Tibial nerve (tissue), 4 donors: ENCODE measurements at places on chromosomes 5 and 9. TPM values are rescaled to one million over a fixed set of nuclear protein-coding genes. Genes with fewer than 3 reads are reported as not detected.

The QRFP gene
- total RNA-seq, result not detected

DNA sequence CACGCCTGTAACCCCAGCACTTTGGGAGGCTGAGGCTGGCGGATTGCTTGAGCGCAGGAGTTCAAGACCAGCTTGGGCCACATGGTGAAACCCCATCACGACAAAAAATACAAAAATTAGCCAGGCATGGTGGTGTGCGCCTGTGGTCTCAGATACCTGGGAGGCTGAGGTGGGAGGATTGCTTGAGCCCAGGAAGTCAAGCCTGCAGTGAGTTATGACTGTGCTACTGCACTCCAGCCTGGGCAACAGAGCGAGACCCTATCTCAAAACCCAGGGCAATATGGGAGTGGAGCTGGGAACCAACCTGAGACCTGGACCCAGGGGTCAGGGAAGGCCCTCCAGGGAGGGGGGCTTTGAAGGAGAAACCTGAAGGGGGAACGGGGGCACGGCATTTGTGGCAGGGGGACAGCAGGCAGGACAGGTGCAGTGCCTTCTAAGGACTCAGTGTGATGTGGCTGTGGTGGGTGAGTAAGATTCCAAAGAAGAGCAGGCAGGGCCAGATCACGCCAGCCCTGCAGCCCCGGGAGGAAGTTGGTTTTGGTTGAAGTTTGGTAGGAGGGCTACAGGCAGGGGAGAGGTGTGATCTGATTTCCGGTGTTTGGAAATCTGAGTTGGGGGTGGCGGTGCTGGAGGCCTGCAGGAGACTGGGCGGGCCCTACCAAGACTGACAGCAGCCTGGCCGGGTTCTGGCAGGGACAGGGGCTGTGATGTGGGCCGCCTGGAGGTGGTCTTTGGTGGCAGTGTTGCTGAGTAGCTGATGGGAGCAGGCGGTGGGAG lies 46.2 kb downstream of the NTNG2 start:
- no peaks in the 10 kb centered on the region for H3K36me3 ChIP-seq
- no peaks in the 10 kb centered on the region for H3K27me3 ChIP-seq
- no peak overlapping the region for H3K27ac ChIP-seq

GRCh38 chr9:111501648-111502047 lies 17.5 kb upstream of the ECPAS start:
- H3K4me3 ChIP-seq, result no peak overlapping the region
- H3K4me1 ChIP-seq, result no peaks in the 10 kb centered on the region
- no peak for DNase-seq

The CDH9 gene
- total RNA-seq, result not detected

GRCh38 chr9:970151-970996 lies 6.1 kb upstream of the DMRT3 start:
- no peak overlapping the region for H3K27ac ChIP-seq
- H3K36me3 ChIP-seq, result no peaks in the 10 kb centered on the region
- H3K4me1 ChIP-seq, result peaks cover 55% of the 10 kb centered on the region
- peaks cover 100% of the 10 kb centered on the region for H3K27me3 ChIP-seq

GRCh38 chr9:95505072-95505716 lies 11.6 kb downstream of the PTCH1 start:
- peak overlapping the region; percentile 29 for H3K4me3 ChIP-seq
- no peak for DNase-seq
- peak overlapping the region; percentile 57 for H3K27ac ChIP-seq
- peaks cover 4% of the 10 kb centered on the region for H3K4me1 ChIP-seq

- no peak for DNase-seq
- no peaks in the 10 kb centered on the region for H3K27me3 ChIP-seq
- H3K4me1 ChIP-seq, result peaks cover 82% of the 10 kb centered on the region
- no peak overlapping the region for H3K4me3 ChIP-seq
These were observed 62.9 kb upstream of the STXBP1 start for GRCh38 chr9:127549218-127549617.

The PDE4D gene
- 66.3 TPM for total RNA-seq

DNA sequence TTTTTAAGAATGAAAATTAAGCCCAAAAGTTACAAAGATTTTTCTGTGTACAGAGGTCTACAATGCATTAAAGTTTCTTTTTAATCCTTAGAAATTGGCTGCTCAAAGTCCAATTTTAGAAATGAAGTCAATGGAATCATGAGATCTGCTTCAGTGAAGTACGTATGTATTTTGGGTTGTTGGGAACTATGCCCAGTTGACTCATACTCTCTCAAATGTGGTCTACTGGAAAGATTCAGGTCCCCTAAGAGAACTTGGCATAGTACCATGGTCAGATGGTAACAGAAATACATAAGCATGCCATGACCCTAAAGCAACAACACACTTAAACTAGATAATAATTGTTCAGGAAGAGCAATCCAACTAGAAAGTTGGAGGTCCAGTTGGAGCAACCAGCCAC lies 23.0 kb downstream of the FBLL1 start:
- DNase-seq, result no peak
- no peaks in the 10 kb centered on the region for H3K4me1 ChIP-seq
- H3K27ac ChIP-seq, result no peak overlapping the region
- H3K27me3 ChIP-seq, result no peaks in the 10 kb centered on the region
- H3K4me3 ChIP-seq, result no peak overlapping the region
- peaks cover 2% of the 10 kb centered on the region for H3K36me3 ChIP-seq

- no peaks in the 10 kb centered on the region for H3K27me3 ChIP-seq
- H3K36me3 ChIP-seq, result no peaks in the 10 kb centered on the region
- H3K4me1 ChIP-seq, result peaks cover 14% of the 10 kb centered on the region
- no peak overlapping the region for H3K4me3 ChIP-seq
- H3K27ac ChIP-seq, result no peak overlapping the region
These were observed 52.9 kb upstream of the ZNF366 start for GRCh38 chr5:72559866-72560766.

DNA sequence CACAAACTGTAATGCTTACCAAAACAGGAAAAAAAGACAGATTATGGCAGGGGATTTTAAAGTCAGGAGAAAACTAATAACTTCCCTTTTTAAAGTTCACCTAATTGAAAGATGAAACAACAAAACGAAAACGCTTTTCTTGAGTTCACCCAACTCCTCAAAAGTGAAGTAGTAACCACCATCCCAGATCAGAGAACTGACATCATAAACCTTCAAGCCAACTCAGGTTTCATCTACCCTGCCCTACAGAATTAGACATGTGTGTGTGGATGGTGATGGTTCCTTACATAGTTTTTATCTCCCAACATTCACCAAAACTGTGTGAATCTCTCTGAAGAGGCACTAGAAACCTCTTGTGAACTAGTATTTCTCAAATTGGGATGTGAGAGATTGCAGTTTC lies 195.2 kb upstream of the PTGER4 start:
- H3K36me3 ChIP-seq, result no peaks in the 10 kb centered on the region
- no peaks in the 10 kb centered on the region for H3K27me3 ChIP-seq
- H3K4me3 ChIP-seq, result no peak overlapping the region
- no peak for DNase-seq
- H3K4me1 ChIP-seq, result no peaks in the 10 kb centered on the region

DNA sequence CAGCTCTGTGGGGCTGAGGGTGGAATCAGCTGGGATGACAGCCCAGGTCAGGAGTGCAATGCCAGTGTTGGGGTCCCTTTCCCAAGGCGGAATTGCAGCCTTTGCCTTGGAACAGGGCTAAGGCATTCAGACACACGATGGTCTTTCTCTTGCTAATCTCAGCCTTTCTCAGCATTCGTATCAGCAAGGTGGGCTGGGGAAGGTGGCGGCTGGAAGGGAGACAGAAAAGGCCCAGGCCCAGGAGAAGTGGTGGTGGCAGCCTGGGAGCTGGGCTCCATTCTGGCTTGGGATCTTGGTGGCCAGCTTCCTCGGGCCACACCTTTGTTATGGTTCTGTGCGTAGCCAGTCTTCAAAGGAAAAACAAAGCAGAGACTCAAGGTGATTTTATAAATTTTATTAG lies 1.1 kb upstream of the ARHGEF28 start:
- H3K4me1 ChIP-seq, result no peaks in the 10 kb centered on the region
- no peak overlapping the region for H3K4me3 ChIP-seq
- no peaks in the 10 kb centered on the region for H3K27me3 ChIP-seq
- no peaks in the 10 kb centered on the region for H3K36me3 ChIP-seq
- DNase-seq, result no peak

The GABRA6 gene
- not detected for total RNA-seq

- no peak overlapping the region for H3K27ac ChIP-seq
- no peak for DNase-seq
- no peak overlapping the region for H3K4me3 ChIP-seq
- no peaks in the 10 kb centered on the region for H3K27me3 ChIP-seq
These were observed 19.1 kb downstream of the FSD1L start for GRCh38 chr9:105466898-105467455.

The F2RL1 gene
- 0.30 TPM for total RNA-seq

DNA sequence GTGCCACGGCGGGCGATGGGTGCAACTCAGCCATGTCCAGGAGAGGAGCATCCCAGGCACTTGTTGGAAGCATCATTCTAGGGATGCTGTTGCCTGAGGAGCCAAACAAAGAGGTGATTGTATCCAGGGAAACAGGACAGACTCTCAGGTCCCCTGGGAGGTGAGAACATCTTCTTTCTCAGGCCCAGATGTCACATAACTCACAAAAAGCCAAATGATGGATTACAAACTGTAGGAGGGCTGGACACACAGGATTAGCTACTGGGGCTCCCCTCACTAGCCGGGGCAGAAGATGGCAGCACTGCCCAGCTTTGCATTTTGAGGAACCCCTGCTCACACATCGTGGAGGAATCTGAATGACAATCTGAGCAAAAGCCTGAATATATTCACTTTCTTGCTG lies 64.7 kb upstream of the NFIL3 start:
- H3K27me3 ChIP-seq, result no peaks in the 10 kb centered on the region
- H3K36me3 ChIP-seq, result no peaks in the 10 kb centered on the region
- H3K4me3 ChIP-seq, result no peak overlapping the region
- H3K27ac ChIP-seq, result no peak overlapping the region
- no peaks in the 10 kb centered on the region for H3K4me1 ChIP-seq

The SLIT3 gene
- total RNA-seq, result 16.6 TPM

DNA sequence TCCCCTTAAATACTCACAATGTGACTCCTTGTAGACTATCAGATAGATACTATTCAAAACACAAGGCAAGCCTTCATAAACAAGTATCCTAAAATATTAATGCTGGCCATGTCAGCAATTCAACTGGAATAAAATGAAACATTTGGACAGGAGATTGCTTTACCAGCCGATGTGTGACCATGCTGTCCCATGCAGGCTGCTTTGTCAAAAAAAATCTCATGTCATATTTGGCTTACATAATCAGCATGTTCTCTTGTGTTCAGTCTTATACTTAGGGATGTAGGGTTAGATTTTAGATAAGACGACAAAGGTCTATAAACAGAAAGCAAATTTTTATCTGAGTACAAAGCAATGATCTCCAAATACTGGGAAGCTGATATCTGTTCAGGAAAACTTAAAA lies 108.5 kb downstream of the NR6A1 start:
- H3K27ac ChIP-seq, result no peak overlapping the region
- no peak overlapping the region for H3K4me3 ChIP-seq
- no peak for DNase-seq
- H3K27me3 ChIP-seq, result no peaks in the 10 kb centered on the region

The FOXD4L3 gene
- total RNA-seq, result not detected

The ZNG1C gene
- 20.1 TPM for total RNA-seq

DNA sequence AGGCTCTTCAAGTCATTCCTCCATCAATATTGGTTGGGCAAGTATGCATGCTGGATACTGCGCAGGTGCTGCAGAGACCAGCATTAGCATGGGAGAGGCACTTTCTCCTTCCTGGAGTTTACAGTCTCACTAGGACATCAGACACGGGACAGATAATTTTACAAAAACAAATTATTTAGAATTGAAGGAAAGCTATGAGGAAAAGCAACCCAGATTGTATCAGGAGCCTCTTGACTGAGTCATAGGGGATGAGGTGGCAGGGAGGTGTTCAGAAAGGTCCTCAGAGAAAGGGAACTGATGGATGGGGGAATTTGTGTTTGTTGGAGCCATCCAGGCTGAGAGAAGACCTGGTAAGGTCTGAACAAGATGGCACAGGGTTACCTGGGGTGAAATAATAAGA lies 24.5 kb upstream of the RAB14 start:
- no peak overlapping the region for H3K27ac ChIP-seq
- H3K27me3 ChIP-seq, result no peaks in the 10 kb centered on the region
- H3K4me1 ChIP-seq, result no peaks in the 10 kb centered on the region
- no peak for DNase-seq

The OR1L8 gene
- 1.5 TPM for total RNA-seq

The NDUFS4 gene
- total RNA-seq, result 55.5 TPM

DNA sequence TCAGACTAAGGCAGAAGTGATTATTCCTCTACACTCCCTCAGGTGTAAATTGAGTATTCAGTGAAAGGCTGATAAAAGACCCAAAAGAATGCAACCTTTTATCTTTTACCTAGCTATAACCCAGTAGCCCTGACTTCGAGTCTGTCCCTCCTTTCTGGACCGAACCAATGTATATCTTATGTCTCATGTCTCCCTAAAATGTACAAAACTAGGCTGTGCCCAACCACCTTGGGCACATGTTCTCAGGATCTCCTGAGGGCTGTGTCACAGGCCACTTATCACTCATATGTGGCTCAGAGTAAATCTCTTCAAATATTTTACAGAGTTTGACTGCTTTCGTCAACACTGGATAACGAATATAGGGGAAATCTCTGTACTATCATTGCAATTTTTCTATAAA lies 12.7 kb downstream of the FBXL17 start:
- no peaks in the 10 kb centered on the region for H3K4me1 ChIP-seq
- H3K27me3 ChIP-seq, result no peaks in the 10 kb centered on the region
- no peaks in the 10 kb centered on the region for H3K36me3 ChIP-seq
- no peak overlapping the region for H3K27ac ChIP-seq

The DYNC2I2 gene
- 108 TPM for total RNA-seq

GRCh38 chr9:14936491-14936890 lies 26.3 kb upstream of the FREM1 start:
- no peak for DNase-seq
- no peaks in the 10 kb centered on the region for H3K27me3 ChIP-seq
- H3K36me3 ChIP-seq, result no peaks in the 10 kb centered on the region

- no peak overlapping the region for H3K4me3 ChIP-seq
- DNase-seq, result no peak
- no peaks in the 10 kb centered on the region for H3K4me1 ChIP-seq
- H3K27ac ChIP-seq, result no peak overlapping the region
- H3K36me3 ChIP-seq, result no peaks in the 10 kb centered on the region
These were observed 154.9 kb downstream of the ZNF608 start for GRCh38 chr5:124591583-124591982.

DNA sequence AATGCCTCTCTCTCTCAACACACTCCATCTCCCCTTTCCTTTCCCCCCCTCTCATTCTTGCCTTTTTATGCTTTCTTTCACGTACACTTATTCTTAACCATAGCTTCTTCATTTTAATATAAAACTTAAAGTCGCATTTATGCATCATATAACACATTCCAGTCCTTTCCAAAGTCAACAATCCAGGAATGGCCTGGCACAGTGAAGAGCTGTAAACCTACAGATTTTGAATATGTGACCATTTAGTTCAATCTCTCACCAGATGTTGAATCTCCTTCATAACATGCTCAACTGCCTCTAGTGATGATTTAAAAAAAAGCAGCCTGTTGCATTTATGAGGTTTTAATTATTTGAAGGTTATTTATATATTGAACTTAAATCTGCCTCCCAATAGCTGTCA lies 186.2 kb upstream of the GRAMD2B start:
- H3K4me1 ChIP-seq, result no peaks in the 10 kb centered on the region
- no peak for DNase-seq
- no peak overlapping the region for H3K4me3 ChIP-seq
- no peaks in the 10 kb centered on the region for H3K36me3 ChIP-seq
- no peaks in the 10 kb centered on the region for H3K27me3 ChIP-seq
- no peak overlapping the region for H3K27ac ChIP-seq
